ENCODE measurements at places on chromosomes 3 and 15. TPM values are rescaled to one million over a fixed set of nuclear protein-coding genes. Genes with fewer than 3 reads are reported as not detected.

Gene AMT
- total RNA-seq = 20.5 TPM

Gene BCHE
- under 0.01 TPM for total RNA-seq

DNA sequence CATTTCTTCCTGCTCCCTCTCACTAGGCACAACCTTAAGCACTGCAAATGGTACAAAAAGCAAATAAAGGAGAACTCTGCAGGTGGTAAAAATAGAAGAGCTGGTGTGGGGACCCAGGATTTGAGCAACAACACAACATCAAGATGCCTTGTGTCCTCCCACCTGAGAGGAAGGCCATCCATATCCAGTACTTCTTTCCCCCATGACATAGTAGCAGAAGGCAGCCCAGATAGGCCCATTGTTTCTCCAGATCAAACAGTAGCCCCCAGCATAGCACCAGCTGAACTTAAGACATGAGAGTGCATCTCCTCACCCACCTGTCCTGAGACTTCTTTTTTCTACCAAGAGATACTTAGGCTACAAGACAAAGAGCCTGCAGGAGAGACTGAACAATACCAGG, 180.5 kb downstream of the GOLGA6L6 start:
- no peak for DNase-seq

Gene AQP9
- total RNA-seq = 0.54 TPM

DNA sequence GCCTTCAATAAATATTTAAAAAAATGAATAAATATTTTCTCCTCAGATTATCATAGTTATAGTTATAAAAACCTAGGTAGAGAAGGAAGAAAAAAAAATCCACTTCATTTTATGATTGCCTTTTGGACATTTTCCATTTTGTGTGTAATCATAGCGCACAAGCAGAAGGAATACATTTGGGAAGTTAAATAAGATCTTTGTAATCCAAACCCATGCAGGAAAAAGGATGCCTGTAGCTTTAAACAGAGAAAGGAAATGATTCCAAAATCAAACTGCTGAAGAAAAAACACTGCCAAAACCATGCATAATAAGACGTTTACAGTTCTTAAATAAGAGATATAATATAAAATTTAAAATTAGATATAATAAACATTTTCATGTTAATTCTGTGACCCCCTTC, 7.4 kb upstream of the CCDC54 start:
- DNase-seq = no peak

DNA sequence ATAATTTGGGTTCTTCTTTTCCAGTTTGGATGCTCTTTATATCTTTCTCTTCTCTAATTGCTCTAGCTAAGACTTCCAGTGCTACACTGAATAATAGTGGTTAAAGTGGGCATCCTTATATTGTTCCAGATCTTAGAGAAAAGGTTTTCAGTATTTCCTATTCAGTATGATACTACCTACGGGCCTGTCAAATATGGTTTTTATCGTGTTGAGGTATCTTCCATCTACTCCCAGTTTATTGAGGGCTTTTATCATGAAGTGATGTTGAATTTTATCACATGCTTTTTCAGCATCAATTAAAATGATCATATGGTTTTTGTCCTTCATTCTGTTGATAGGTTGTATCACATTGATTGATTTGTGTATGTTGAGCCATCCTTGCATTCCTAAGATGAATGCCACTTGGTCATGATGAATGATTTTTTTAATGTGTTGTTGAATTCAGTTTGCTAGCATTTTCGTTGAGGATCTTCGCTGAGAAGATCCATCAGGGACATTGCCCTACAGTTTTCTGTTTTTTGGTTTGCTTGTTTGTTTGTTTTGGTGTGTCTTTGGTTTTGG, 3.0 kb upstream of the LRRC34 start:
- no peak for DNase-seq

GRCh38 chr15:29352402-29352801, 82.8 kb upstream of the NSMCE3 start:
- DNase-seq = no peak

Gene FAM81A
- 0.27 TPM for total RNA-seq

DNA sequence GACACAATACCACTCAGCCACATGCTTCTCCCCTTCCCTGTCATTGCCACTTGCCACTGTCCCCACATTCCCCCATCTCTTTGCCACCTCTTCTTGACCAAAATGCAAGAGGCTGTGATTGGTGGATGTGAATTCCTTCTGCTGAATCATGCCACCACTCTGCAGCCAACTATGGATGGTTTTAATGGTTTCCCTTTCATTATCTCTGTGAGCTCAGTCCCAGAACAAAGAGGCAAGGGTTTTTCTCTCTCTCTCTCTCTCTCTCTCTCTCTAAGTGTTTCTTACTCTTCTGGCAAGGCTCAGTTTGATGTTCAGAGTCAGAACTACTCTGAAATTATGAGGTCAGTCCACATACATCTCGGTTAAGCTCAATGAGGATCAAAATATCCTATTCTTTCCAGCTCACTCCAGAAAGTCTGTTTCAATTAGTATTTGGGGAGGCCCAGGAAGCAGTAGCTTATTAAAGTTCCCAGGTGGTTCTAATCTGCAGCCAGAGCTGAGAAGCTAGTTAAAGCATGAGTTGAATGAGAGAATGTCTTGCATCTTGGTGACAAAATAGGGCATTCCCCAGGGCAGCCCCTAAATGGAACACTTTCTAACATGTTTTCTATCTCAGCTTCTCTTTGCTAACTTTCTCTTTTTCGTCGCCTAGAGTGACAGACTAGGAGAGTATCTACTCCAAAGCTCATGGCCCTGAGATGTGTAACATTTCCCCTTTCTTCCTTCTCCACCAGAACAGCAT, 8.5 kb upstream of the ILDR1 start:
- DNase-seq = peak; percentile 70

Gene COL6A5
- total RNA-seq = 0.54 TPM

- no peak for DNase-seq
Observed at GRCh38 chr3:23368731-23369130, 165.6 kb downstream of the UBE2E2 start.

Gene CAMKV
- total RNA-seq = 1.3 TPM

Gene NUTM1
- total RNA-seq = not detected

- DNase-seq = no peak
Observed at GRCh38 chr15:36601497-36601932, 22.1 kb downstream of the CDIN1 start.

DNA sequence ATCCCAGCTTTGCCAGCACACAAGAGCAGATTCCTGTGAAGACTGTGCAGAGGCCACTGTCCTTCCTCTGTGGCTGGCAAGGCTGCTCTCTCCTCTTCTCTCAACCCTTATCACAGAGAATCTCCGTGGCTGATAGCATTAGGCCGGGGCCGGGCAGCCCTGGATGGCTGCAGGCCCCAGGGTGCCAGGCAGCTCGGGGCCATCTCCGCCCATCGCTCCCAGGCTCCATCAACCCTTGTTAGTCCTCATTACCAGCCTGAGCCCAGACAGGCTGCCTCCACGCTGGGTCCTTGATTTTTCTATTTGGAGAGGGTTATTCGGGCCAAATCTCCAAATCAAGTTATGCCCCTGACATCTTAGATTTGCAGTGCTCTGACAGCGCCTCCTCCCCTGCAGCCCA, 39.1 kb downstream of the MRPL46 start:
- no peak for DNase-seq

GRCh38 chr3:146781606-146782005, 176.5 kb upstream of the PLSCR5 start:
- DNase-seq = no peak

- no peak for DNase-seq
Observed at GRCh38 chr3:13288732-13289718, 131.1 kb downstream of the NUP210 start.

Gene CYP8B1
- not detected for total RNA-seq

Gene CRABP1
- total RNA-seq = 1.3 TPM

Gene FETUB
- not detected for total RNA-seq

Gene ZNF660
- 4.8 TPM for total RNA-seq
